Activated CD8-positive, alpha-beta memory T cell treated with anti-CD3 and anti-CD28 coated beads for 1 hour (primary cell): ENCODE measurements at places on chromosomes 5 and 9.

DNA sequence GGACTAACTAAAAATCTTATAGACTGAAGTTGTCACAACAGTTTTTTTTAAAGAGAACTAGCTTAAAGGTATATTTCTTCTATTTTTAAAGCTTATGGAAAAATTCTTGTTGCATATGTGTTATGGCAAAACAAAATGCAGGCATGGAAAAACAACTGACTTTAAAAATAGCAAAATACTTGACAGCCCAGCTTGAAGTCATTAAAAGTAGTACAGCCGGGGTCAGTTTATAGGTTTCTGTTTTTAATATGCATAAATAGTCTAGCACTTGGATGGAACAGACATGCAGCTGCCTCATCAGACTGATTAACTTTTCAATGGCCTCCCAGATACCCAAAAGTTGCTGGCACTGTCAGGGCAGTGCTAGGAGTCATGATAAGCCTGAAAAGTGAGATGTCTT, 22.3 kb upstream of the ARL15 start:
- DNase-seq = no peak

DNA sequence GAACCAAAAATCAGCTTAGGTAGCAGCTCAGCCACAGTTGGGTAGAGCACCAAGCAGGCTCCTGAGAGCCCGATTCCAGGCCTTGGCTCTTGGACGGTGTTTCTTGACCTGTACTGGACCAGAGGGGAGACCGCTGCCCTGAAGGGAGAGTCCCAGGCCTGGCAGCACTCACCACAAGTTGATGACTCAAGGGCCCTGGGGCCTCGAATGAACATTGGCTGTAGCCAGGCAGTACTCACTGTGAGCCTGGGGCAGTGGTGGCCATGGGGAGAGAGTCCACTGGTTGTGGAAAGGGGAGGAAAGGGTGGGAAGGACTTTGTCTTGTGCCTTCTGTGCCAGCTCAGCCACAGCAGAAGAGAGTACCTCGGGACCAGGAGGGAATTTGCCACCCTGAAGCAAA, 166.1 kb downstream of the EDIL3 start:
- DNase-seq = no peak

DNA sequence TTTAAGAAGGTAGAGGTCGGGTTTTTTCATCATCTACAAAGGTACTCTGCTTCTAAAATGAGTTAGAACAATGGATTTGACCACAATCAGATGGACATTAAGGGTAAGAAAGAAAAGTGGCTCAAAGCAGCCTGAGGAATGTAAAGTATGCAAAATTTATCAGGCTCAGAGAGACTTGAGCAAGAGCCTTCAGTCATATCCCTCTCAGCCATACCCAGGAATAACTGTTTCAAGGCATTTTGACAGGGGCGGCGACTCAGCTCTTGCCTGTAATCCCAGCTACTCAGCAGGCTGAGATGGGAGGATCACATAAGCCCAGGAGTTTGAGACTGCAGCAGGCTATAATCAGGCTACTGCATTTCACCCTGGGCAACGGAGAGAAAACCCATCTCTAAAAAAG, 38.8 kb upstream of the ANXA2R start:
- no peak for DNase-seq

DNA sequence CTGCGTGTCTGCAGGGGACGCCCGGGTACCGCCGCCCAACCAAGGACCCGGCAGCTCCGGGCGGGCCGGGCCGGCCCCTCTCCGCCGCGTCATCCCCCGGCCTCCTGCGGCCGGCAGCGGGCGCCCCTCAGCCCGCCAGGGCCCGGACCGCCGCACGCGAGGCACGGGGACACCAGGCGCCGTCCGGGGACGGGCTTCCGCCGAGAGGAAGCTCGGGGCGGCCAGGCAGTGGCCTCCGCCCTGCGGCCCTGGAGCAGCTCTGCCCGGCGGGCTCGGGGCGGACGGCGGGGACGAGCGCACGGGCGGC, 373 bp downstream of the FBXW5 start:
- no peak for DNase-seq

DNA sequence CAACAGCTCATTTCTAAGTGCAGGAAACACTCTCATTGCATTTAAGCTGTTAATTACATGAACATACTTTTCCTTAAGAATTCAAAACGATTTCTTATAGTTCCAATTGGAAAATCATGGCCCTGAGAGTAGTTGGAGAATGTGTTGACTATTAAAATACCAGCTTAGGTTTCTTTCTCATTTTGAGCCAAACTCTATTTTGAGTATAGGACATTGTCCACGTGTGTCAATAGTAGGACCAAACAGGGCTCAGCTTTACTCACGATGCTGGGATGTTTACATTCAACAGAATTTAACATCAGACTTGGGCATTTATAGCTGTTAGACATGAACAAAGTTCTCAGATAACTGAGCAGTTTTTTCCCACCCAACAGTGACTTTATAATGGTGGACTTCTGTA, 39.6 kb downstream of the ADCY2 start:
- DNase-seq = no peak

GRCh38 chr5:160339406-160340130, 27.2 kb upstream of the CCNJL start:
- DNase-seq = no peak

GRCh38 chr5:160788102-160788660, 63.8 kb downstream of the ATP10B start:
- no peak for DNase-seq

DNA sequence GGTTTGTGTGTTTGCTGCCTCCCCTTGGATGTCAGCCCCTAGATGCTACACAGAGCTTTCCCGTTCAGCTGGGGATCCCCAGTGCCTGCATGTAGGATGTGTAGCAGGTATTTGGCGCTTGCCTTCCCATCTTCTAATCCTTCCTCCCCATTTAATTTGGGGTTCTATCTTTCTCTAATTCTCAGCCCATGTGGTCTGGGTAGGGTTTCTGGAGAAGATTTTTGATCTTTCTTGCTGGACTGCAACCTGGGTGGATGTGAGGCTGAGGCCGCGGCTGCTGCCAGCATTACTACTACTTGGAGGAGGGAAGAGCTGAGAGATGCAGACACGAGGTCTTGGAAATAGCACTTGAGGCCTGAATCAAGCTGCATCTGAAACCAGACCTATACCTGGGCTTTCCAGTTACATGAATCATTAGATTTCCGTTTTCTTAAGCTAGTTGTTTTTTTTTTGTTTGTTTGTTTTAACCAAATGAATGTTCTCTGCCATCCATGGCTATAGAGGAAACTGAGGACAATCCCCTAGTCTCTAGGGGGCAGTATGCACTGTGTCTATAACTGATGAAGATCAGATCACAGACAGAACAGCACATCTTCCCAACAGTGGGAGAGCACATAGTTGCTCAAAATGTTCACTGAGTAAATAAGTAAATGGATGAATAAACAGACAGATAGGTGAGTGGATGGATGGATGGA, 178.6 kb downstream of the FGF18 start:
- no peak for DNase-seq

GRCh38 chr5:147963948-147964693, 57.8 kb upstream of the C5orf46 start:
- no peak for DNase-seq

GRCh38 chr5:97820138-97820537, 637.1 kb upstream of the RIOK2 start:
- DNase-seq = no peak
